ENCODE measurements at places on chromosomes 7 and 10.
A peak's percentile ranks its signal among the peaks of the same experiment; 100 is the strongest.

GRCh38 chr7:10484767-10485166, 488.9 kb upstream of the PHF14 start:
- no peak for DNase-seq

DNA sequence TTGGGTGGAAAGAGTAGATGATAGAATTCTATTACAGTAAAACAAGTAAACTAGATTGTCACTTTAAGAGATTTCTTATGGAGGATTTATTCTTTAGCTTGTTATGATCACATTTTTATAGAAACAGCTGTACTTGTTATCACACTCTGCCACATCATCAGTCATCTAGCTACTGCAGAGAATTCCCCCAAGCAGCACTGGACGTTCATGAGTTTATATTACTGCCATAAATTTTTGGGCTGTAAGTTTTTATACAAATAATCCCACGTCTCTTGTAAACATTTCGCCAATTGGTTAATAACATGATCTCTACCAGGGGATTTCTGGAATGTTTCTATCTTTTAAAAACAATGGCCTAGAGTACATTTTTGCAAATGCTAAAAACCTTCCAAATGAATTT, 238.8 kb downstream of the POLR1F start:
- DNase-seq = no peak

- peak; percentile 73 for DNase-seq
These were observed at the start of gene CCDC71L for GRCh38 chr7:106660862-106661720. Gene CCDC71L, minus strand, starts transcription at chr7:106661158. Its CDS starts 262 bp downstream, at chr7:106660896.

DNA sequence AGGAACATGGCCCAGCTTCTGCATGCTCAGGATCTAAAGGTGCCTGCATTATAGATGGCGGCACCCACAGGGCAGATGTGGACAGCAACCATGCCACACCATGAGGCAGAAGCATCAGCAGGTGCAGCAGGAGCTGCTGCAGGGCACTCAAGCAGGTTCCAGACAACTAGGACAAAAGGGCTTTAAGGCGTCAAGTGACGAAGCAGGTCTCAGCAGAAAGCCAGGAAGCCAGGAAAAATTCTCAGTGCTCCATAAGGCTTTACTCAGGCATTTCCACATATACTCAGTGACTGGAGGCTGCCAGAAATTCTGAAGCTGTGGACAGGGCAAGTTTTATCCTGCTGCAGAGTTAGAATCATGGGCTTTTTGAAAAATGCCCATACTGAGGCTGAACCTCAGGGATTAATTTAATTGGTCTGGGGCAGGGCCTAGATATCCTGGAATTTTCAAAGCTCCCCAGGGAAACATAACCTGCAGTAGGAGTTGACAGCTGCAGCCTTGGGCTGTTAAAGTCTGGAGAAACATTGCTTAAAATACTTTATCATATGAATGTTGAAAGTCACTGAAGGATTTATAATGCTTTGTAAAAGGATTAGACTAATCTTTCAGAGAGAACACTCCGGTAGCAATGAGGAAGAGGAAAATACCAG, 68.1 kb upstream of the RNF148 start:
- no peak for DNase-seq

GRCh38 chr7:83799333-83799732, 150.4 kb upstream of the SEMA3E start:
- DNase-seq = no peak

DNA sequence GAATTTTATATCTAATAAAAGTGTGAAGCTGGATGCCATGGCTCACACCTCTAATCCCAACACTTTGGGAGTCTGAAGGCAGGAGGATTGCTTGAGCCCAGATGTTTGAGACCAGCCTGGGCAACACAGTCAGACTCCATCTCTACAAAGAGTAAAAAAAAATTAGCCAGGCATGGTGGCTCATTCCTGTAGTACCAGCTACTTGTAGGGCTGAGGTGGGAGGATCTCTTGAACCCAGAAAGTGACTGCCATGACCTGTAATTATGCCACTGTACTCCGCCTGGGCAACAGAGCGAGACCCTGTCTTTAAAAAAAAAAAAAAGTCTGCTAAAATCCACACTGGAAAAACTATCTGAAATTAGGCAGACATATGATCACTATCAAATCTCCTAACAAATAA, 7.6 kb downstream of the JMJD1C start:
- no peak for DNase-seq

DNA sequence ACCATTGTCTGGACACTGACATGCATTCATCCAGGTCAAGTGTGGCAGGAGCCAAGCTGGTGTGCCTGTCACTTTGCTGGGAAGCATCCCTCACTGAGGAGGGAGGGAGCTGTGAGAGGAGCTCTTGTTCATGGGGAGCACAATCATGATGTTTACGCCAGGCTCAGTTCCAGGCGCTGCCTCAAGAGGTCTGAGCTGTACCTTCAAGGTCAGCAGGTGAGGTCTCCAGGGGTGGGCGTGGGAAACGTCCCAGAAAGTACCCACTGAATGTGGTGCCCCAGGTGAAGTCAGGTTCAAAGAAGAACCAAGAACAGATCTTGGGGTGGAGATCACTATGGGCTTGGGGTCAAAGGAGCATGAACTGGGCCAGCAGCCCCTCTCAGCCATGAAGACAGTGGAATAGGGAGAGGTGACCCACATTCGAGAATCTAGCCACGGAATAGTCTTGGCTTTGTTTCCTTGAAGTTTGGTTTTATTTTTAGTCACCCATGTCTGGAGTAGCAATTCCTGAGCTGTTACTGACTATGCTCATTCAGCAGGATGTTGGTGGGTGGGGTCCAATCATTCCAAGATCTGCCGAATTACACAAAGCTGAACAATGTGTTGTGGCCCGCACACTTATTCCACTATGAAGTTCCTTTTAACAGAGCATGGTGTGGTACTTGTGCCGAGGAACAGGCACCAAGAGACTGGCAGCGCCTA, 29.3 kb downstream of the NPS start:
- no peak for DNase-seq

DNA sequence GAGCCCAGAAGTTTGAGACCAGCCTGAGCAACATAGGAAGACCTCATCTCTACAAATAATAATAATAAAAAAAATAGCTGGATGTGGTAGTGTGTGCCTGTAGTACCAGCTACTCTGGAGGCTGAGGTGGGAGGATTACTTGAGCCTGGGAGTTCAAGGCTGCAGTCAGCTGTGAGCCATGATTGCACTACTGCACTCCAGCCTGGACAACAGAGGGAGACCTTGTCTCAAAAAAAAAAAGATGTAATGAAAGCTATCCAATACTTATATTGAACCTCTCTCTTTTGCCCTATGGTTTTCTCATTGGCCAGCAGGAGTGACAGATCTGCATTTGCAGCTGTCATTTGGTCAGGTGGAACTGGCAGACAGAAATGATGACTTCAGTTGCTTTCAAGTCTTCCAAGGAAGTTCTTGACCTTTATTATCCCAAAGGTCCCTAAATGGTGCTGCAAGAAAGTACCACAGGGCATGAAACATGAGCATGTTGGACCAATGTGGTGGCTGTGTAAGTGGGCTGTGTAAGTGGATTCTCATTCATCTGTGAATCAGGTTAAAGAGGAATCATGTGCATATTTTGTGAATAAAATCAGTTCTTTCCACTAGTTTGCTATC, 99.4 kb downstream of the CALD1 start:
- DNase-seq = no peak

- DNase-seq = no peak
These were observed 9.8 kb downstream of the UPP1 start for GRCh38 chr7:48098846-48099245.

- no peak for DNase-seq
These were observed 198.3 kb downstream of the RPS24 start for GRCh38 chr10:78231939-78232338.

DNA sequence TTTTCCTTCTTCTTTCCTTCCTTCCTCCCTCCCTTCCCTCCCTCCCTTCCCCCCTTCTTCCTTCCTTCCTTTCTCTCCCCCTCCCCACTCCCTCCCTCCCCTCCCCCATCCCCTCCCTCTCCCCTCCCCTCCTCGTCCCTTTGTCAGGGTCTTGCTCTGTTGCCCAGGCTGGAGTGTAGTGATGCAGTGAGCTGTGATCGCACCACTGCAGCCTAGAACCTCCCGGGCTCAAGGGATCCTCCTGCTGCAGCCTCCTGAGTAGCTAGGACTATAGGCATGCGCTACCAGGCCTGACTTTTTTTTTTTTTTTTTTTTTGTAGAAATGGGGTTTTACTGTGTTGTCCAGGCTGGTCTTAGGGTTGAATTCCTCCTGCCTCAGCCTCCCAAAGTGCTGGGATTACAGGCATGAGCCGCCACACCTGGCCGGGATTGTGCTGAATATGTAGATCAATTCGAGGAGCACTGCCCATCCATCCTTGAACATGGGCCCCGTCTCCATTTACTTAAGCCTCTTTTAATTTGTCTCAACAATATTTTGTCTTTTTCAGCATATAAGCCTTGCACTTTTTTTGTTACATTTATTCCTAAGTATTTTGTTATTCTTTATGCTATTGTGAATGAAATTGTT, 23.4 kb downstream of the GRIFIN start:
- no peak for DNase-seq

- no peak for DNase-seq
These were observed at the start of gene TRIM8 for GRCh38 chr10:102644066-102644645. Gene TRIM8, plus strand, starts transcription at chr10:102644479. Its CDS starts 139 bp downstream, at chr10:102644618.

DNA sequence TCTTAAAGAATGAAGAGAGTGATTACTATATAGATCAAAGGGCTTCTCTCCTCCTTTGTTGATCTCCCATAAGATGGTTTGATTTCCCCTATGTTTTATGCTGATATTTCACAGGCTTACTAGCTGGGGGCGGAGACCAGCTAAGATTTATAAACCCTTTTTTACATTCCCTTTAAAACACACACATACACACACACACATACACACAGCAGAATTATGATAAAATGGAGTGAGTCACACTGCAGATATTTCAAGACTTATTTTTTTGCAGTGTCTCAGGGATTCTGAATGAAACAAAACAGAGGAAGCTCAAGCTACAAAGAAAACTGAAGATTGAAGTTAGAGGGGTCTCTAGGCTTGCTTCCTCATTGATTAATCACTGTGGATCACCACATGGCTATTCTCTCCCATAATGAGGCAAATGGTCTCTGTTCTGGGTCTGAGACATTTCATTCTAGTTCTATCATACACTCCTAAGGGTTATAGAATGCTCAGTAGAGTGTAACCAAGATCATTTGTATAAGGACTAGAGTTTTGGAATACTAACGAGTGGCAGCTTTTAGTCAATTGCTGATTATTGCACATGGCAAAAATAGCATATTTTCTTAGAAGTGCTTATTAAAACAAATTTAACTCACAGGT, 18.6 kb downstream of the INA start:
- no peak for DNase-seq

- no peak for DNase-seq
These were observed 13.3 kb upstream of the PAPSS2 start for GRCh38 chr10:87646192-87646909.

DNA sequence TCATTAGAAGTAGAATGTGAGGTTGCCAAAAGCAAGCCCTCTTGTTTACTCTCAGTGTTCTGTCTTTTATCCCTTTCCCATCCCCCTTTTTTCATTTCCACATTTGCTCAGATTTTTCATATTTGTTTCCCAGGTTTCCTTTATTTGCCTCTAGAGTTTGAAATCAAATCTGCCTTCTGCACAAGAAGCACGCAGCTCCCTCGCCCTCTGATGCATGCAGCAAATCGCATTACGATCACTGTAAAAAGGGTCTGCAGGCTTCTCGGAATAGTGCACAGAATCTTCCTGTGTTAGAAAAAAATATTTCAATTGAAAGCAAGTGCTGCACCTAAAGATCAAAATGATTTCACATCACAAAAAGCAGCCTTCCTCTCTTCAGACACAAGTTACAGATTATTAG, 129.0 kb downstream of the GPAM start:
- DNase-seq = no peak

- no peak for DNase-seq
These were observed 15.0 kb downstream of the DAGLB start for GRCh38 chr7:6432781-6433180.

DNA sequence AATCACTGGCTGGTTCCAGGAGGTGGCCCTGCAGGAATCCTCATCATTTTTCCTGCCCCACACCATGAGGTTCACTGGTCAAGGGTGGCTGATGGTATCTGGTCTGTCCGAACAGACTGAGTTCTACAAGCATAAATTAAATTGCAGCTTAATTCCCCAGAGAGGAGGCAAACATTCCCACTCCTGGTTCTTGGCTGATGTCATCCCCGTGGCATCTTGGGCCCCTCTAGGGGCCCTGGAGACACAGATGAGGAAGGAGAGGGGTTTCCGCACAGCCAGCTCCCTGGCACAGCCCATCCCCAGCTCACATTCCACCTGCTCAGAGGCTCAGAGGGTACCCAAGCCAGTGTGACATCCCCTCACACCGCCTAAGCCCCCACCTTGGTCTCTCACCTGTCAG, 5.3 kb upstream of the KLRG2 start:
- no peak for DNase-seq

- DNase-seq = no peak
These were observed 125.0 kb downstream of the DNAJB6 start for GRCh38 chr7:157461573-157462418.

DNA sequence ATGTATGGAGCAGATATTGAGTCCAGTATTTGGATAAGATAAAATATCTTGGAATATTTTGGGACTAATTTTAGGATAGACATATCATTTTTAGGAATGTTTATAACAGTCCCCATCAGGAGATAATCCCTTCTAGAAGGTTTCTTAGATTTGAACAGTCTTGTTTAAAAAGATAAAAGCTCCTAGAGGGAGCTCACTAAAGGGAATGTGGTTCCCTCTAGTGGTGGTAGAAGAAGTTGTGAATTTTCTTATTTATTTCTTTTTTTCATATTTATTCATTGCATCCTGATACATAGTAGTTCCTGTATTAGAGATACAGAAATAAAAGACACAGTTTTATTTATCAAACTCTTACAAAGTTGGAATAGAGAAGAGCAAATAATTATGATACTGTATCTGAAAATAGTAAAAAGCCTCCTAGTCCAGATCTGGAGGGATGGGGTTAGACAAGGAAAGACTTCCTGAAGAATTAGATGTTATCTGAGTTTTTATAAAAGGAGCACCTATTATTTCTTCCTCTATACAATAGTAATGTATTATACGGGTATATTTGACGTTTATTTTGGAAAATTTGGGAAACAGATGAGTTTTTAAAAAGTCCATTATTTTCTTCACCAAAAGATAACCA, 24.5 kb upstream of the KLF14 start:
- DNase-seq = no peak

DNA sequence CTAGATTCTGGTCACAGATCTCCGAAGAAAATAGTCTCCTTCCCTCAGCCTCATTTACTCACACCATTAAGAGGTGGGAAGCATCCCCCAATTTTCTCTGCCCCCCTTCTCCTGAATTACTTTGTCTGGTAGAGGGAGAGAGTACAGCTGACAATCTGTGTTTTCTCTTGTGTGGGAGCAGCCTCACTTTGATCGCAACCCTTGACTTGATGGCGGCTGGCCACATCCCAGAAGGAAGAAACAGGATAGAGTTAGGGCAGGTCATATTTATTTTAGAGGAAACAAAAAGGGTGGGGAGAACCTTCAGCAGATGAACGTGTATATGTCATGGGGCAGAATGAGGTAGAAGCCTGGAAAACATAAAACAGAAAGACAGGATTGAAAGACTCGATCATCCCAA, 82.4 kb upstream of the FAM171A1 start:
- DNase-seq = no peak

- no peak for DNase-seq
These were observed 38.7 kb downstream of the CALML5 start for GRCh38 chr10:5460468-5461202.
